ENCODE measurements at places on chromosomes 16 and 17.

DNA sequence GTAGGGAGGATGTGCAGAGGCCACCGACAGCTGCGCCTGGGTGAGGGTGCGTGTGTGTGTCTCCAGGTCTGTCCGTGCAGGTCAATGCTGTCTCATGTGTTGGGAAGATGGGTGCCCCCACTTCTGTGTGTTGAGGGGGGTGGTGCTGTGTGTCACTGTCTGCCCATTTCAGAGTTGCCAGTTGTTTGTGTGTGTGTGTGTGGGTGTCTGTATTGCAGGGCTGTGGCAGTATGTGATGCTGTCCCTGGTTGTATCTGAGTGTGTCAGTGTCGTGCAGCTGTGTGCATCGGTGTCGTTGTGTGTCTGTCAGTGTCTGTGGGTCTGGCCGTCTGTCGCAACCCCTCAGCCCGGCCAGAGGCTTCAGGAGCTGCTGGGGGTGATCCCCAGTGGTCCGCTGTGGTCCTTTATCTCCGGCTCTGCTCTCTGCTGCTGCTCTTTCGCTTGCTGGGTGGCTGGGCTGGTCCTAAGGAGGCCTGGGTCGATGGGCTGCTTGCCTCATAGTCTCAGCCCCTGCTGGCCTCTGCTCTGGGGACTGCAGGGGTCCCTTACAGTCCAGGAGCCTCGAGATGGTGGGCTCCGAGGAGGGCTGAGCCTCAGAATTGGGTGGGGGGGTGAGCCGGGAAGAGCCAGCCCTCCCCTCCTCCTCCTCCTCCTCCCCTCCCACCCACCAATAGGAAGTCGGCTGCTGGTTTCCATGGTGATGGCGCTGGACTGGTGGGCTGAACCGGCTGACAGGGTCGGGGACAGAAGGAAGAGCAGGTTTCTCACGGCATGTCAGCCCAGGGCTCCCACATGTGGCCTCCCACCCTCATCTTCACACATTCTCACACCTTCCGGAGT lies at the start of gene TSPOAP1:
TSS of gene TSPOAP1 (minus strand) at position 601 of the 840 bp plus-strand sequence. CDS start 875 bp downstream, outside the sequence.
- no peak for DNase-seq

DNA sequence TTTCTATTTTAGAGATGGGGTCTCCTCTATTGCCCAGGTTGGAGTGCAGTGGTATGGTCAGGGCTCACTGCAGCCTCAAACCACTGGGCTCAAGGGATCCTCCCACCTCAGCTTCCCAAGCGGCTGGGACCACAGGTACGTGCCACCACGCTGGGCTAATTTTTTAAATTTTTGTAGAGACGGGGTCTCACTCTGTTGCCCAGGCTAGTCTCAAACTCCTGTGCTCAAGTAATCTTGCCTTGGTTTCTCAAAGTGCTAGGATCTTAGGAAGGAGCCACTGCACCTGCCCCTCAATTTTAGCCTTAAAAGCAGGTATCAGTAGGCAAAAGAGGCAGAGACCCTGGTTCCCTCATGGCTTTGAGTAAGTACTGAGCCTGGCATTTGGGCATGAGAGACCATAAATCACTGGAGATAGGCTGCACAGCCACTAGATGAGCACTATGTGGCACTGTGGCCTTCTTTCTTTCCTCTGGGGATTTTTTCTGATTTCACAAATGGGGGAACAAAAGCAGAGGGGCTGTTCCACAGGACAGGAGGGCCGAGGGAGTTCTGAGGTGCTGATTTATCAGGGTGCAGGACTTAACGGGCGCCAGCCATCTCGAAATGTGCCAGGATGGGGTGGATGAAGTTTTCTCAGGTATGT lies 82.2 kb downstream of the PLXDC1 start:
- DNase-seq: peak; percentile 74

GRCh38 chr16:53262645-53263044 lies 171.6 kb upstream of the RBL2 start:
- DNase-seq: no peak

GRCh38 chr16:81367821-81368220 lies 53.1 kb downstream of the GAN start:
- DNase-seq: peak; percentile 9

GRCh38 chr17:385178-385835 lies 32.7 kb upstream of the RPH3AL start:
- DNase-seq: no peak

- DNase-seq: no peak
These were observed 45.8 kb upstream of the TAOK1 start for GRCh38 chr17:29344201-29344856.

GRCh38 chr17:76252040-76252954 lies 12.0 kb upstream of the RNF157 start:
- DNase-seq: peak; percentile 76

DNA sequence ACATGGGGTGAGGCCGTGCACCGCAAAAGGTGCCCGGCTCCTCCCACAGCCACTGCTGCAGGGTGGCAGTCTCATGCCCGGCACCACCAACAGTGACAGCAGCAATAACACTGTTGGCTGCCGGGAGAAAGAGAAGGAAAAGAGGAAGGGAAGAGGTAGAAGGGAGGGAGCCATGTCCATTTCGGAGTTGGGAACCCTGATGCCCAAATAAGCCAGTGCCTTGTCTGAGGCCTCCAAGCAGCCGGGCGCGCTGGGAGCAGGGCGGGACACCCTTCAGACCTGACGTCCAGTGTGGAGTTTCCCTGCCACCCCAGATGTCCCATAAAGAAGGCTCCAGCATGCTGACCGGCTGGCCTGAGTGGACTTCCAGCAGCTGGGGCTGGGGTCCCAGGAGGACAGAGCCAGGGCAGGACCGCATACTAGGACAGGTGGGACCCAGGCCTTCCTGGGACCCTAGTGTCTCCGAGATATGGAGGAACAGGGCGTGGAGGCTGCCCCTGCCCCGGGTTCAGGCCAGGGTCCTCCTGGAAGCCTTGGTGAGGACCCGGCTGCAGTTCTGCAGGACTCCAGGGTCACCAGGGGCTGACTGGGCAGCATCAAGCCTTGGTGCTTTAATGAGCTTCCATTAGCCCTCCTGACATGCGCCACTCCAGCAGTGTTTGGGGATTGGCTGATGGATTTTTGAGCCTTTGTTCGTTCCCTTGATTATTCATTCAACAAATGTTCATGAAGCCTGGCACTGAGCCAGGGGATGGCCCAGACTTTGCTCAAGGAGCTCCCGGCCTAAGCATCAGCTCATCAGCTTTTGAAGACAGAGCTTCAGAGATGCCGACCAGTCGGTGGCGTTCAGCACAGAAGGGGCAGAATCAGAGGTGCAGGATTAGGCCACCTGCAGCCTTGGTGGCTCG lies 223.6 kb upstream of the CIBAR2 start:
- no peak for DNase-seq

DNA sequence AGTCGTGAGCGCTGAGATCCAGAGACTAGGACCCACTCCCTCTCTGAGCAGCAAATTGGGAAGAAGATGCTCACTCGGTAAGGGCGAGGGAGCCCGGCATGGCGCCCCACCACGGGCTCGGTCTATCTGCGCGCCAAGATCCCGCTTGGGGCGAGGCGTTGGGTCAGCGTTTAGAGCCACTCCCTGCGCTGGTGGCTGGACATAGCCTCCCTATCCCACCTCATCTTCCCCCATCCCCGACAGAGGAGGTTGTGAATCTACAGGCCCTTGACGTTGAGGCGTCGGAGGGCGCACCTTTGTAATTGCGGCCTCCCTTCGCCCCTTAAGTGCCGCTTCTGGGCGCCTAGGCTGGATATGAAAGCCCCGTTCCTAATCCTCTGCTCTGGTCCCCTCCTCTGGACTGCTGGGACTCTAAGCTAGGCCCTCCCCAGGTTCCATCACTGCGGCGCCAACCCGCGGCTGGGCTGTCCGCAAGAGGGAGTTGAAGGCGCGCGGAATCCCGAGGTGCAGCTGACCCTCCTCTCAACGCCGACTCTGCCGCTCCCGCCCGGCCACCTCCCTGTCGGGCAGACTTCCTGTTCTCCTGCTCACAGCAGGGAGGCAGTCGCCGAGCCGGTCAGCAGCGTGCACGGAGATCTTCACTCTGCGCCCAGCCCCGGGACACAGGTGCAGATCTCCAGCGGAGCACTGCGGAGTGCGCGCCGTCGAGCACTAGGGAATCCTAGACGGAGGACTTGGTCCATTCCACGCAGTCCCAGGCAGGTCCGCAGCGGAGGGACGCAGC lies 16.1 kb upstream of the HOXB9 start:
- no peak for DNase-seq

DNA sequence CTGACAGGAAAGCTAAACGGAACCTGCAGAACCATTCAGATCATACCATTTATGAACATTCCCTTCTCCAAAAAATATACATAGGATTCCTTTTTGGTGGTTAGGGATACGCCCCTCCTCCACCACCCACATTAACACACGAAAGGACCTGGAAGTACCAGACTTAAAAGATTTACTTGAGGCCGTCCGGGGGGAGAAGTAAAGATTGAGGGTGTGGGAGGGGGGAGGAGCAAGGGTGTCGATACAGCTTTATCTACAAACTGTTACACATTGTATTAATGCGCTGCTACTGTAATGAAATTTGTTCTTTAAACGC lies 537 bp downstream of the PALB2 start:
- DNase-seq: peak; percentile 3

DNA sequence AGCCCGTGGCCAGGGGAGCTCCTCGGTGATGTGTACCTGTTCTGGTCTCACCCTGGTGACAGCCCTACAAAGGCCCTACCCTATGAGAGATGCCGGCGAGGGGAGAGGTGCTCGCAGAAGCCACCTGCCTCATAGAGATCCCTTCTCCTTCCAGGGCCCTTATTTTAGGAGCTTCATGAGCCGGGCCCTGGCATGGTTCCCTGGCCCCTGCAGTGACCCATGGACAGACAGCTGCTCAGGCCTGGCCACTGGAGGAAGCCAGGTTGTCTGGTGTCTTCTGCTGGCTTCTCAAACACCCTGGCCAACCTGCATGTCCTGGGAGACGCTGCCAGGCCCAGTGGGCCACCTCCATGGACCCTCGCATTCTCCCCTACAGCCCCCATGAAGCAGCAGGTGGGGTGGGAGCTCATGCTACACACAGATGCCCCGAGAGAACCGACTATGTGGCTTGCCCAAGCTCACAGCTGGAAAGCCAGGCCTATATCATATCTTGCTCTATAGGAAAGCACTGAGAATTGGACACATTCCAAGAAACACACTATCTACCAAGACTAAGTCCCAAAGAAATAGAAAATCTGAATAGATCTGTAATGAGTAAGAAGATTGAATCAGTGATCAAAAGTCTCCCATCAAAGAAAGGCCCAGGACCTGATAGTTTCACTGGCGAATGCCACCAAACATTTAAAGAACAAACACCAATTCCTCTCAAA lies 7.2 kb upstream of the AATK start:
- peak; percentile 49 for DNase-seq

DNA sequence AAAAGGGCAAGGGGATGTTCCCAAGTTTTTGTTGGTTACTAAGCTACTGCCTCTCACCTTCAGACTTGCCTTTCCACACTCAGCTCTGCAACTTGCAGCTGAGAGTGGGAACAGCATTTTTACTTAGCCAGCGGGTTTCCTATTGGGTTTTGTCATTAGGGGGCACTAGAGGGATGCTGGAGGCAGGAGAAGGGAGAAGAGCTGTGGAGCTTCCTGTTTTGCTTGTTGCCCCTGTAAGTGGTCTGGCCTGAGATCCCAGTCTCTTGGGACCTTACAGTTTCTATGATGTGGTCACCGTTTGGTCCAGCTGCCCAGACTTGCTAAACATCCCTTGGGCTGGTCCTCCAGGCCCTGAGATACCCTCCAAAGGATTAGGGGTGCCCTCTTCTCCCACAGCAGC lies 209.6 kb upstream of the NLRP1 start:
- no peak for DNase-seq

- peak; percentile 45 for DNase-seq
These were observed 1.2 kb downstream of the KCNJ16 start for GRCh38 chr17:70076189-70076588.

GRCh38 chr17:66633317-66633965 lies 201.5 kb upstream of the CACNG5 start:
- peak; percentile 18 for DNase-seq

DNA sequence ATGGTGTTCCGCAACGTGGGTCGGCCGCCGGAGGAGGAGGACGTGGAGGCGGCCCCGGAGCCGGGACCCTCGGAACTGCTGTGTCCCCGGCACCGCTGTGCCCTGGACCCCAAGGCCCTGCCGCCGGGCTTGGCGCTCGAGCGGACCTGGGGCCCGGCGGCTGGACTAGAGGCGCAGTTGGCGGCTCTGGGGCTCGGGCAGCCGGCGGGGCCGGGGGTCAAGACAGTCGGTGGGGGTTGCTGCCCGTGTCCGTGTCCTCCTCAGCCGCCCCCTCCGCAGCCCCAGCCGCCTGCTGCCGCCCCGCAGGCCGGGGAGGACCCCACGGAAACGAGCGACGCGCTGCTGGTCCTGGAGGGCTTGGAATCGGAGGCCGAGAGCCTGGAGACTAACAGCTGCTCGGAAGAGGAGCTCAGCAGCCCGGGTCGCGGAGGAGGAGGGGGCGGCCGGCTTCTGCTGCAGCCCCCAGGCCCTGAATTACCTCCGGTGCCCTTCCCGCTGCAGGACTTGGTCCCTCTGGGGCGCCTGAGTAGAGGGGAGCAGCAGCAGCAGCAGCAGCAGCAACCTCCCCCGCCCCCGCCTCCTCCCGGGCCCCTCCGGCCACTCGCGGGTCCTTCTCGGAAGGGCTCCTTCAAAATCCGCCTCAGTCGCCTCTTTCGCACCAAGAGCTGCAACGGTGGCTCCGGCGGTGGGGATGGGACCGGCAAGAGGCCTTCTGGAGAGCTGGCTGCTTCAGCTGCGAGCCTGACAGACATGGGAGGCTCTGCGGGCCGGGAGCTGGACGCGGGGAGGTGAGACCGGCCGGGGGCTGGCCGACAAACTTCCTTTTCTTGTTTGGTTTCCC lies 821 bp downstream of the SOCS7 start:
- no peak for DNase-seq

DNA sequence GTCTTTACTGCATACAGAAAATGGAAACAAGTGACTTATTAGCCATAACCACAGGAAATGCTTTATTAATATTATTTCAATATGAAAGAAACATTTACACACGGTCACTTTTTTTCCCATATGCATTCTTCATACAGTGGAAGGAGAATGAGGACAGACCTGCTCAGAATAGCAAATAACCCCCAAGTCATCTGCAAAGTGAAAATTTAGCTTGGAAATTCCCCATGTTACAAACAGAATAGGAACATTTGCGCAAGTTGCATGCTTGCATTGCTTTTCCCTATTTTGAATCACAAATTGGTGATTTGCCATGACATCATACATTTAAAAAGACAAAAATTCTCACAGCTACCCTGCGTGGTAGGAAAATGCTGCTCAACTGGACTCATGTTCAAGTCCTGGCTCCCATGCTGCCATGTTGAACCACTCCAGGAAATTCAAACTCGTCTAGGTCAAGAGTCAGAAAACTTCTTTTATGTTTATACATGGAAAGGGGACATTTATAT lies 102.0 kb downstream of the GP2 start:
- DNase-seq: no peak

GRCh38 chr17:1206026-1206777 lies 26.4 kb upstream of the ABR start:
- DNase-seq: no peak

DNA sequence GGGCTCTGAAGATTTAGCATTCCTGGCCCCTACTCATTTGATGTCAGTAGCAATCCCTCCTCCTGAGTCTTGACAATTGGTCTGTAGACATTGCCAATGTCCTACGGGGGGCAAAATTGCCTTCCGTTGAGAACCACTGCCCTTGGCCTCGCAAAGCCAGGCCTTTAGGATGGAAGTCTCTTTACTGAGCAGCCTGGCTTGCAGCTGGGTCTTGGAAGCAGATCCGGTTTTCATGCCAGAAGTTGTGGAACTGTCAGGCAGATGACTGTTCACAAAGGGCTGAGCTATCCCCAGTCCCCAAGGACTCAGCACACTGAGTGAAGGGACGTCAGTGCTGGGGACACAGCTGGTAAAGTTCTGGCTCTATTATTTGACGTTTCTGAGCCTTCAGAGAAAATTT lies 83.2 kb downstream of the WSCD1 start:
- no peak for DNase-seq
